Stimulated activated CD8-positive, alpha-beta memory T cell treated with anti-CD3 and anti-CD28 coated beads, Interleukin-4, amount 100 ng/mL, for 1 hour (primary cell): ENCODE measurements at places on chromosomes 7 and 10.

GRCh38 chr7:28768577-28769147, 189.5 kb downstream of the TRIL start:
- DNase-seq, result no peak

DNA sequence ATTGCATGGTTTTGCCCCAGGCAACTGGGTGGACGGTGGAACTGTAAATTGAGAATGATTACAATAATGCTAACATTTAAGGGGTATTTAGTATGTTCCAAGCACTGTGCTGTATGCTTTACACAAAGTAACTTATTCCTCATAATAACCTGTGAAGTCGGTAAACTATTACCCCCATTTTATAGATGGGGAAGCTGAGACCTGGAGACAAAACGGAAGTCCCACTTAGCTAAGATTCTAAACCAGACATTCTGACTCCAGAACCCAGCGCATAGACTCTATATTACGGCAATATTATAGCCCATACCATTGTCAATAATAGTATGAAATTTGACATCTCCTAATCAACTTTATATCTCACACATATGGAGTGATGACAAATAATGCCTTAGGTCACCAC, 39.9 kb upstream of the TMEM236 start:
- DNase-seq, result no peak

GRCh38 chr10:128064970-128065580, 61.1 kb downstream of the MKI67 start:
- DNase-seq, result no peak

DNA sequence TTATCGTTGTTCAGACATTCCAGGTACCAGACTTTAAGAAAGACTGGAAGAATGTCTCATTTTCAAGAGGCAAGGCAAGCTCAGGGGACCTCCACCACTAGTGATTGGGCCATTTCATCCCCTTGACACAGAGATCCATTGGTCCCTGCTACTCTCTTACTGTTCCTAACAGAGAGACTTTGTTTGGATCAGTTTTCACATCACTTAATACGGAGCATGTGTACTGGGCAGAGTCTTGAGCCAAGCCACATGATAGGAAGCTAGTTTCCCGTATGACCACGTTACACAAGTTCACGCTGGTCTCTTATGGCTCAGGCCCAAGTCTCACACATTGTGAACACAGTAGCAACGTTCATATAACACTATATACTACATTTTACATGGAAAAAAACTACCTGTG, 269.9 kb downstream of the BAMBI start:
- DNase-seq, result no peak

GRCh38 chr10:126156012-126156411, 232.3 kb downstream of the ADAM12 start:
- DNase-seq, result no peak

GRCh38 chr10:11578802-11579255, 32.6 kb downstream of the USP6NL start:
- DNase-seq, result no peak

GRCh38 chr7:30201161-30201666, 66.4 kb downstream of the MTURN start:
- DNase-seq, result no peak

DNA sequence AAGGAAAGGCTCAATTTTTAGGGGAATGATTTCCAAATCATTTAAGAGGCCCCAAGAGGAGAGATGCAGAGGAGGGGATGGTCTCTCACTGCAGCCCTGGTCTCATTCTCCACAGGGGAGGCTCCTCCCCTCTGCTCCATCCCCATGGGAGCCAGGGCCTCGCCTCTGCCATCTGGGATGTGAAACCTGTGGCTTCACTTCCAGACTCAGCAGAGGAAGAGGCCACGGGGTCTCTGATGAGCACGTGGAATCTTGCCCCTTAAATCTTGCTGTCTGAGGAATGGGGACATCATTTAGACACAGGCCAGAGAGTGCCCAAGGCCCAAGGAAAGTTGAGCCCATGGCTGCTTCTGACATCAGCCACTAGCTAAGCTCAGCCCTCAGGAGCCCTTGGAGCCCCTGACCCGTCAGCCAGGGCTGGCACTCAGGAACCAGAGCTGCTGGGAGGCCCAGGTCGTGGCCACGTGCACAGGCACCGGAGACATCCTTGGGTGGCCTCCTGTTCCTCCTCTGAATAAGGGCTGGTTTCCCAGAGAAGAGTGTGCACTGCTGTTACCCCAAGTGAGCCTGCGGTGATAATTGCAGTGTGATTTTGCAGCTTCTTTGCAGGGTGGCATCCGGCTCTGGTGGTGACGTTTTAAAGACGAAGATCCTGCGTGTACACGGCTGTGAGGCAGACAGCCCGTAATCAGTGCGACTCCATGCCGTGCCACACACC, 50.5 kb downstream of the VIPR2 start:
- no peak for DNase-seq

DNA sequence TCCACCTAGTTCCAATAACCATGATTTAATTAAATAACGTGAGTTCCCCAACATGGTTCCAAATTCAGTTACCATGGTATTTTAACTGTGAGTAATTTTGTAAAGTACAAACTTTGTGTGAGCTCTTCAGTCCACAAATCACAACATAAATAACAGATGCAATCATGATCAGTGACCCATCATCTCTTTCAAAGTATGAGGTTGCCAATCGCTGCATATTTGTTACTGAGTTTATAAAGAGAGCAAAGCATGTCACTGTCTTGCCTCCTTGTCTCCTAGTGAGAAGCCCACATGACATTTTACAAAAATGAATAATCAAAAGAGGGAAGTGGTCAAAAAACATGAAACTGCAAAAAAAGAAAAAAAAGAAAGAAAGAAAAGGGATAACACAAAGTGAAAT, 69.1 kb upstream of the PDSS1 start:
- no peak for DNase-seq

- no peak for DNase-seq
These were observed 58.3 kb downstream of the CXCL12 start for GRCh38 chr10:44326474-44327030.
